IPS DF 19.7 (cell line): ENCODE measurements at places on chromosomes 1 and 21.

DNA sequence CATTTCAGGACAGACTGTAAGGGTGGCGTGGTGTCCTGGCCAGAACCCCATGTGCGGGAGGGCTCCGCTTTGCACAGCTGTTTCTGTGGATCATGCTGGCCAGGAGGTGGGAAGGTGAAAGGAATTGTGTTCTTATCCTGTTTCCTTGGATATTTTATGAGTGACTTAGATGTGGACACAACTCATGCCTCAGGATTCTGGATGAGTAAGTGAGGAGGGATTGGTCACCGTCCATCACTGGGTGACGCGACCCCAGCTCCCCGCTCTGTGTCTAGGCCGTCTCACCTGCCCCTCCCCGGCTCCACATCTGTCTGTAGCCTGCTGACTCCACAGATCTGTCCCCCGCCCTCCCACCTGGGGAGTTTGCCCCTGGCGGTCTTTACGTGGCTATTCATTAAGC is 48.8 kb downstream of the PIK3CD start:
- DNase-seq = no peak

GRCh38 chr1:101276818-101277217 is 40.0 kb downstream of the S1PR1 start:
- DNase-seq = no peak

DNA sequence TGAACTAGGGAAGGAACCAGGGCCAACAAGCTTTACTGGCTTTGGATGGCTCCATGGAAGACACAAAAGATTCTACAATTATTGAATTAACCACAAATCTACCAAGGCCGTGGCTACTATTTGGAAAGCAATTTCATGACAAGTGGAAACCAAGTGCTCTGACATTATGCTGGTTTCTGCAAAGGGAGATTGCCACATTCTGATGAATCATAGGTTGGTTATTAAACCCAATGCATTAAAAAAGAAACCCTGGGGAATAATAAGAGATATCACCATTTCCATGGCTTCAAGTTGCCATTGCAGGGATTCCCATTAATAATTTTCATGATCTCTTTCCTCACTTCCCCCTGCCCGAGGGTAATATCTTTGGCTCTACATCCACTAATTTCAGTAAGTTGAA is 359.2 kb upstream of the NCAM2 start:
- no peak for DNase-seq

- no peak for DNase-seq
Measured at GRCh38 chr1:22347854-22348760, 103.5 kb upstream of the ZBTB40 start.

GRCh38 chr1:21060523-21060922 is 116.2 kb downstream of the EIF4G3 start:
- no peak for DNase-seq

GRCh38 chr1:235892202-235892601 is 25.5 kb upstream of the LYST start:
- no peak for DNase-seq

- no peak for DNase-seq
Measured at GRCh38 chr1:234479866-234480265, 887 bp upstream of the TARBP1 start.

GRCh38 chr1:230339033-230339432 is 87.1 kb downstream of the PGBD5 start:
- DNase-seq = no peak

DNA sequence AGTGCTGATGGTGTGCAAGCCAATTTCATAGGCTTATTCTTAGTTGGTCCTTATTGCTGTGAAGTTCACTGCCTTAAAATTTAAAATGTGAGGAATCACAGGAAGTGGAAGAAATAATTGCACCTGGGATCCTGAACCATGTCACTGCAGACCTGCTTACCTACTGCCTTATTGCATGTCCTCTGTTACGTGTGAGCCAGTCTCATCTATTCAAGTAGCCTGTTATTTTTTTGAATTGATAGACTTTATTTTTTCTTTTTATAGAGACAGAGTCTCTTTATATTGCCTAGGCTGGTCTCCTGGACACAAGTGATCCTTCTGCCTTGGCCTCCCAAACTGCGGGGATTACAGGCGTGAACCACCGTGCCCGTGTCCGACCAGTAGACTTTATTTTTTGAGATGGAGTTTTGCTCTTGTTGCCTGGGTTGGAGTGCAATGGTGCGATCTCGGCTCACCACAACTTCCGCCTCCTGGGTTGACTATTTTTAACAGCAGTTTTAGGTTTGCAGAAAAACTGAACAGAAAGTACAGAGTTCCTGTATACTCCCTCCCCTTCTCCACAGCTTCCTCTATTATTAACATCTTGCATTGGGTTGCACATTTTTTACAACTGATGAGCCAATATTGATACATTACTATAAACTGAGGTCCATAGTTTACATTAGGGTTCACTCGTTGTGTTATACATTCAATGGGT is 14.0 kb upstream of the DISC1 start:
- no peak for DNase-seq

DNA sequence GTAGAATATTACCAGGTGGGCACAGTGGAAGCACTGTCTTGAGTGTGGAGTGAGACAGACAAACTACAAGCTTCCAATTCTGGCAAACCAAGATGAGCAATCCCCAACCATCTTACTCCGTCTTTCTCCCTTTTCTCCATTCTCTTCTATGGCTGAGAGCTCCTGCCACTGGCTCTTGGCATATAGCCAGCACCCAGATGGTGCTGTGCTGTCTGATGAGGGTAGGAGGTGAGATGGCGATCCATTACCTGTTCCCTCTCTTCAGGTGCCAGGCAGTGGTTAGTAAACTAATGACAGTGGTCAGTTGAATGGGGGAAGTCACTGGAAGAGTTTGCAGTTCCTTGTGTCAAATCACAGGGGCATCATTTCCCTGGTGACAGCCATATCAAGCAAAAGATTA is 108.4 kb downstream of the FNBP1L start:
- DNase-seq = no peak

DNA sequence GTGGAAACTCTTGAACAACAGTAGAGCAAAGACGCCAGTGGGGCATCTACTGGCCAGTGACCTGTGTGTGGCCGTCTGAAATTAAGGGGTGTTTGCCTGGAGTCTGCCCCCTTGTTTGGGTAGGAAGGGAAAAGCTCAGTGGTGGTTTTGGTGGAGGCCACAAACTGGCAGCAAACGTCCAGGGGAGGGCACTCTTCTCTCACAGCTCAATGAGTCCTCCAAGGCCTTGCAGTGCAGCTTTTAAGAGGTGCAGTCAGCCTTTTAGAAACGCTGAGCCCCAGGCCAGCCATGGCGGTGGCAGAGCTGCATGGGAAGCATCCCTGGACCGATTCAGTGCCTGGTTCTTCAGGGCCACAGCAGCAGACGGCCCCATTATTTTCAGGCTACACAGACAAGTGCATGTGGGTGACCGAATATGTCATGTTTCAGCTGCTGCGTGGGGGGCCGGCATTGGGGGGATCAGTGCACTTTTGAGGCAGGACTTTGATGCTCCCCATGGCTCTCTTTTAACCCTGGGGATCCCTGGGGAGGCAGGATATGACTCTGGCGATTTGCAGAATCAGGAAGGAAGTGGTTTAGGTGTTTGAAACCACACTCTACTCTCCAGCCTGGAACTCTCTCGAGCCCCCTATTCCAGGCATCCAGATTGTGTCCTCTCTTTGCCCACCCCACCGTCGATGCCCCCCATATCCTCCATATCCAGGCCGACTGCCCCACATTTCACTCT is 414.0 kb downstream of the PRDM2 start:
- peak; percentile 74 for DNase-seq

GRCh38 chr1:208893251-208893650 is 649.1 kb upstream of the PLXNA2 start:
- DNase-seq = no peak

- DNase-seq = no peak
Measured at GRCh38 chr1:44310006-44310405, 45.1 kb downstream of the ERI3 start.

- no peak for DNase-seq
Measured at GRCh38 chr1:192065087-192065486, 93.2 kb upstream of the RGS18 start.

GRCh38 chr1:38586993-38587646 is 272.5 kb downstream of the RRAGC start:
- DNase-seq = no peak

GRCh38 chr21:16841975-16842695 is 670.7 kb upstream of the CXADR start:
- no peak for DNase-seq

DNA sequence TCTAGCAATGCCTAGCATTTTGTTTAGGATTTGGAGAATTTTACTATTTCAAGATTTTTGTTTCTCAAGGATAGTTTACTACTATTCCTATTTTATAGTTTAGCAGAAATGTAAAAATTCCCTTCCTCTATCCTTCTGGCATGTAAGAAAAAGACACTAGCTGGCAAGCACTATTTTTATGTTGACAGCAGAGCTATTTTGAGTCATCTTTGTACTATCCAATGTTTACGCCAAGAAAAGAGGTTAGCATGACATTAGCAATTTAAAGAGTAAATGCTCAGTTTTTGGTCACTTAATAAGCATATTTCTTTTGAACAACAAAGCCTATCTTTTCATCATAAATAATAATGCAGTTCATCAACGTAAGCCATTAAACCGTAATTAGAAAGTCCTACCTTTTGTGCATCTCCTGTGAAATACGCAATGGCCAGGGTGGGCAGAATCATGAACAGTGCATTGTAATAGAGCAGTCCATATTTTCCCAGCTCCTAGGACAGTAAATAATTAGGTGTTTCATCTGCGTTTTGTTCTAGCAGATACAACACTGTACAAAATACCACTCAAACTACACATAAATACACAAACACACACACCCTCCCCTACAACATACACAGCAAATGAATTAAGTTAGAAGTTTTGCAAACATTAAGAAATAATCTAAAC is 12.0 kb downstream of the SLC35D1 start:
- no peak for DNase-seq

DNA sequence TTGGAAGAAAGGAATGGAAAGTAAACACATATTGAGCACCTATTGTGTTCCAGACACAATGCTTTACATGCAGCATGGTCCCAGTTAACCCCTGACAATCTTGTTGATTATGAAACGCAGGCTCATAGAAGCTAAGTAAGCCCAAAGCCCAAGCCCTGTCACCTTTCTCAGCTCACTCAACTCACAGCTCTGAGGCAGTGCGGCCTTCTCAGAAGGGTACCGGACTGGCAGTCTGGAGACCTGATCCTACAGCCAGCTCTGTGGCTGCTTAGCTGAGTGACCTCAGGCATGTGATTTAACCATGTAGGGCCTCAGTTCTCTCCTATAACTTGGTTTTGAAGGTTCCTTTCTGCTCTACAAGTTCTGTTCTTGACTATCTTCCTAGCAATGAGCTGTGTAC is 464 bp upstream of the RNASEL start:
- DNase-seq = no peak

DNA sequence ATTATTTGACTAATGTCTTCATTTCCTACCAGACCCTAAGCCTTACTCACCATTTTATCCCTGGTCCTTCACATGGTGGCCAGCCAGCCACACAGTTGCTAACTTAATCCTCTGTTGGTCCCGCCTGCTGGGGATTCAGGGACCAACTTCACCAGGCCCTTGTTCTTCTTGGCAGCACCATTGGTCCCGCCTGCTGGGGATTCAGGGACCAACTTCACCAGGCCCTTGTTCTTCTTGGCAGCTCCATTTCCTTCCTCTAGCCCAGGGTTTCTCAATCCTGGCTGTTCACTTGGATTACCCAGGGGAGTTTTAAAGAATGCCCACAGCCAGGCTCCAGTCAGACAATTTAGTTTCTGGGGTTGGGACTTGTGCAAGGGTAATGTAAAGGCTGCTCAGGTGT is 233.1 kb upstream of the CSF3R start:
- no peak for DNase-seq

DNA sequence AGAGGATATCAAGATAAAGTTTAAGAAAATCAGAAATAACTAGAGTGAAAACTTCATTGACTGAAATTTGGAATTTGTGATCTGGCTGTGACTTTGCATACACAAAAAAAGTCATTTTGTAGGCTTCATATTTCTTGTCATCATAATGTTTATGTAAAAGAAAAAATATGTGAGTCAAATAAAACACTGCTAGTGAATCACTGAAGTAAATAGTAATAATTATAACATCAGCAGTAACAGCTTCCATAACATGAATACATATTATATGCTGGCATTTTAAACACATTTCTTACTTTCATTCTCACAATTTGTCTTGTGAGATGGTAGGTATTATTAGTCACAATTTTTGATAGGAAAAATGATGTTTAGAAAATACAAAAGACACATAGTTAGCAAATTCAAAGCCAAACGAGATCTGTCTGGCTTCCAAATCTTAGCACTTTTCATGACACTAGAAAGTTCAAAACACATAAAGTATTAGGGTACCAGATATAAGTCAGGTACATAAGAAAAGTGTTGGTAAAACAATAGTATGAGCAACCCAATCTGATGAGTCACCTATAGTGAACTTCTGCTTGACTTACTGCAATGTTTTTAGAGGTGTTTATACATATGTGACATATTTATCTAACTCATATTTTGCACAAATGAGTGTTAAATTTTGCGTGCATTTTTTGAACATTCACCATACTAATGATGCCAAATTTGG is 241.0 kb upstream of the SNX7 start:
- DNase-seq = no peak

DNA sequence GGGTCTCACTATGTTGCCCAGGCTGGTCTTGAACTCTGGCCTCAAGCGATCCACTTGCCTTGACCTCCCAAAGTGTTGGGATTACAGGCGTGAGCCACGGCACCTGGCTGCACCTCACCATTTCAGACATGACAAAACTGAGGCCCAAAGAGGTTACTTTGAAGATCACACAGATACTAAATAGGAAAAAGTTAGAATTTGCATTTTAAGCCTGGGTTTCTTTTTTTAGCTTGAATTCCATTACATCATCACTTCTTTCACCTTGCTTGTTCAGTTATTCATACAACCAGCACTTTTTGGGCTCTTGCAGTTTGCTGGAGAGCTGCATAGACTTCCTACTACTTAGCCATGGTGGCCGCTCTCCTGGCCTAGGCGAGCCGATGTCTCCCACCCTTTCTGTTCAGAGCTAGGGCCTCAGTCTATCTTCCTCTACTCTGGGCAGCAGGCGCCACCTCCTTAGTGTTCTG is 16.3 kb upstream of the CD2 start:
- DNase-seq = no peak

GRCh38 chr1:30824736-30825429 is 67.3 kb upstream of the LAPTM5 start:
- DNase-seq = no peak

- no peak for DNase-seq
Measured at GRCh38 chr1:13582713-13583443, 754 bp upstream of the PDPN start.

- no peak for DNase-seq
Measured at GRCh38 chr1:198595765-198596164, 43.1 kb upstream of the PTPRC start.

GRCh38 chr1:234915924-234916675 is 212.5 kb downstream of the TOMM20 start:
- DNase-seq = no peak

GRCh38 chr1:113369040-113369439 is 21.3 kb upstream of the MAGI3 start:
- DNase-seq = no peak
